ENCODE measurements at places on chromosomes 3 and 15.

DNA sequence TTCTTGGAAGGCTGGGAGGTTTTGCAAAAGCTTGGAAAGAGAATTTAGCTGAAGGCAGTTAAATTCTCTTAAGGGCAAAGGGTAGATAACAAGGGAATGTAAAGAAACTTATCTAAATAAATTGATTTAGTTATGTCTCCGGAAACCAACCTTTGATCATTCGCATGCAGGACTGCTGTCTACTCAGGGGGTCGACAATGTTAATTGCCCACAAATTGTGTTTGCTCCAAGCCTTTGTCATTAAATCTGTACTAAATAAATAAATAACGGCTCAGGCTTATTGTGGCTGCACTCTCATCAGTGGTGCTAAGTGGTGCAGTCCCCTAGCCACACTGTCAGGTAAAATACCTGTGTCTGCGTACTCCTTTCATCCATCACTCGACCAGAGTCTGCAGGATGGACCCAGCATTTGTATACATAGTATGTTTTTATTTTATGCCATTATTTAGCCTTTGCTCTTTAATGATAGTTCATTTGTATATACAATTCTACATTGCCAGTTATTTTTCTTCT lies 497.4 kb upstream of the RASGRP1 start:
- DNase-seq: no peak

GRCh38 chr15:81373775-81374395 lies at the start of gene TMC3:
TSS of gene TMC3 (minus strand) at chr15:81374213. CDS start at chr15:81374077, 136 bp downstream.
- DNase-seq: no peak

DNA sequence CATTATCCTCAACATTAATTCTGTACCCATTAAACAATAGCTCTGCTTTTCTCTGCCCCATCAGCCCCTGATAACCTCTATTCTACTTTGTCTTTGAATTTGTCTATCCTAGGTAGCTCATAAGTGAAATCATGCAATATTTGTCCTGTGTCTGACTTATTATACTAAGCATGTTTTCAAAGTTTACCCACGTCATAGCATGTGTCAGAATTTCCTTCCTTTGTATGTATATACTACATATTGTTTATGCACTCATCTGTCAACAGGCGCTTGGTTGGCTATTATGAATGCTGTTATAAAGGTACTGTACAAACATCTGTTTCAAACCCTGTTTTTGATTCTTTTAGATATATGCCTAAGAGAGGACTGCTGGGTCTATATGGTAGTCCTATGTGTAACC lies 18.2 kb downstream of the CSNK1G1 start:
- no peak for DNase-seq

GRCh38 chr3:187941135-187941847 lies 196.0 kb upstream of the BCL6 start:
- DNase-seq: no peak

DNA sequence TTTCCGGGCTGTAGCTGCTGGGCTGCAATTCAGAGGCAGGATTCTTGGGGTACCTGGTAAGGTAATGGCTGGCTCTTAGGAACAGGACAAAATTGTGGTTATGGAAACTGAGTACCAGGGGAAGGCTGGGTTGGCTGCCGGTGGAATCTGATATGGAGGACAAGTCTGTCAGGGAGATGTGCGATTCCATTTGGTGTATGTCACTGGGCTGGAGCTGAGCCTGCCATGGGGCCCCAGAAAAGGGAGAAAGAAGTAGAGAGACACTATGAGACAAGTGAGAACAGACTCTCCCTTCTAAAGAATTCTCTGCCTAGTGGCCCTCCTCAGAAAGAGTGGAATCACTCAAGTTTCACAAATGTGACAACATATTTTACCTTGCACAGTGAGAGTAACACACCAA lies 368.2 kb upstream of the ROPN1 start:
- no peak for DNase-seq

- DNase-seq: no peak
These were observed 8.4 kb downstream of the MED12L start for GRCh38 chr3:151093905-151094304.

GRCh38 chr3:114469070-114469469 lies 175.2 kb downstream of the TIGIT start:
- DNase-seq: no peak

- no peak for DNase-seq
These were observed 97.1 kb upstream of the PRR20G start for GRCh38 chr3:127384717-127385539.

DNA sequence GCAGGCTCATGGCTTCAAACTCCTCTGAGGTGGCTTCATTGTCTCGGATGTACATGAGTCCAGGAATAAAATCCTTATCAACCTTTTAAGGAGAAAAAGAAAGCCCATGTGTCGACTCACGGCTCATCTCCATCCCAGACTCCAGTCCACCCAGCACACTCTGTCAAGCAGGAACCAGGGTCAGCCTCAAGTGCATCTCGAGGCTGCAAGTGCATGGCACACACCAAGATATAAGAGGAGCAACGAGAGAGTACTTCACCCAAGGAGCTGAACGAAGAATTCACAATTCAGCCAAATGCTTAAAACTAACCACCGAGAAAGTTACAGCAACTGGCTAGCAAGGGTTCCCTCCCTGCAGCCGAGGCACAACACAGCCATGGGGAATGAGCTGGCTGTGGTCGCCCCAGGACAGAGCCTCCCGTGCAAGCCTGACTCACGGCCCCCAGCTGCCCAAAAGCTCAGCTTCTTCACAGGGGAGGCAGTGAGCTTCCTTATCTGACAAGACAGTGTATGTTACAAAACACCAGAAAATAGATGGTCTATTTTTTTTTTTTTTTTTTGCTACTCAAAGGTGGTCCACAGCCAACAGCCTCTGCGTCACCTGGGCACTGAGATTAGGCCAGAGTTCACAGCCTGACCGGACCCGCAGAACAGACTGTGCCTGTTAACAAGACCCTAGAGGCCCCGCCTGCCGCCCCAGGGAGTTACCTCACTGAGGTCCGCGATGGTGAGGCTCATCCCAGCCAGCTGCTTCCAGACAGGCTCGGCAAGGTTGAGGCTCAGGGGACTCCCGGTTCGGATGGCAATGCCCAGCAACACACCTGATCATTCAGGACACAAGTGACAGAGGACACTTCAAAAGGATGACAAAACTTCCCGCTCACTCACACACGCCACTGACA lies 15.9 kb upstream of the OCA2 start:
- no peak for DNase-seq

DNA sequence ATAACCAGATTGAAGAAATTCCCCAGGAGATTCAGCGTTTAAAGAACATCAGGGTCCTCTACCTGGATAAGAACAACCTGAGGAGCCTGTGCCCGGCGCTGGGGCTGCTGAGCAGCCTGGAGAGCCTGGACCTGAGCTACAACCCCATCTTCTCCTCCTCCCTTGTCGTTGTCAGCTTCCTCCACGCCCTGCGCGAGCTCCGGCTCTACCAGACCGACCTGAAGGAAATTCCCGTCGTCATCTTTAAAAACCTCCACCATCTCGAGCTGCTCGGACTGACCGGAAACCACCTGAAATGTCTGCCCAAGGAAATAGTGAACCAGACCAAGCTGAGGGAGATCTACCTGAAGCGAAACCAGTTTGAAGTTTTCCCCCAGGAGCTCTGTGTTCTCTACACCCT lies 9.4 kb upstream of the LRRC34 start:
- DNase-seq: no peak

All from transverse colon (tissue), 4 donors.